Fibroblast of skin of abdomen (primary cell): ENCODE measurements at places on chromosomes 6 and 20.

DNA sequence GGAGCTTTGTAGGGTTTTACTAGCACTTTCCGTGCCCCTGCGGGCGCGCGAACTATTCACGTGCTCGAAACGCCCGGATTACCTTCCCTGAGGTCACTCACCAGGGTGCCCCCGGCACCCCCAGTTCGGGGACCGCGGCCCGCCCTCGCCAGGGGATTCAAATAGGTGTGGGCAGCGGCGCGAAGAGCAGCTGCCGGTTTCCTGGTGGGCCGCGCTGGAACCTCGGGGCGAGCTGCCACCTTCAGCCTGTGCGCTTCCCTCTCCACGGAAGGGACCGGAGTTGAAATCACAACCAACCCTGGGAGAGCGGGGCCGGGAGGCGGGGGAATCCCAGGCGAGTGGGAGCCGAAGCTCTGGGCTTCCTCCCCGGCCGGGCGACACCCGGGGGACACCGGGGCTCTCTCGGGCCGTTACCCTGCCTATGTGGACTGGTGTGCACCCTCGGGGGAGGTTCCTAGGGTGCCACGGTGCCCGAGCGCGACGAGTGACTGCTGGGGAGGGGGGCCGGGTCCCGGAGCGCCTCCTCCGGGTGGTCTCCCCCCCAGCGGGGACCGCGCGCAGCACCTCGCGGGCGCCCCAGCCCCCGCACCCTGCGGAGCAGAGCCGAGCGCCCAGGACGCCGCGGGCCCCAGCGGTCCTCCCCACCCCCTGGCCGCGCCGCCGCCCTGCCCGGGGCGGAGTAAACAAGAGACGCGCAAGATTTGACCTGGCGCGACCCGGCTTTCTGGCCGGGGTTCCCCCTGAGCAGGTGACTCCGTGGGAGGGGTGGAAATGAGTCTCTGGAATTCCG is 2.1 kb upstream of the HIVEP2 start:
- peak; percentile 52 for DNase-seq

DNA sequence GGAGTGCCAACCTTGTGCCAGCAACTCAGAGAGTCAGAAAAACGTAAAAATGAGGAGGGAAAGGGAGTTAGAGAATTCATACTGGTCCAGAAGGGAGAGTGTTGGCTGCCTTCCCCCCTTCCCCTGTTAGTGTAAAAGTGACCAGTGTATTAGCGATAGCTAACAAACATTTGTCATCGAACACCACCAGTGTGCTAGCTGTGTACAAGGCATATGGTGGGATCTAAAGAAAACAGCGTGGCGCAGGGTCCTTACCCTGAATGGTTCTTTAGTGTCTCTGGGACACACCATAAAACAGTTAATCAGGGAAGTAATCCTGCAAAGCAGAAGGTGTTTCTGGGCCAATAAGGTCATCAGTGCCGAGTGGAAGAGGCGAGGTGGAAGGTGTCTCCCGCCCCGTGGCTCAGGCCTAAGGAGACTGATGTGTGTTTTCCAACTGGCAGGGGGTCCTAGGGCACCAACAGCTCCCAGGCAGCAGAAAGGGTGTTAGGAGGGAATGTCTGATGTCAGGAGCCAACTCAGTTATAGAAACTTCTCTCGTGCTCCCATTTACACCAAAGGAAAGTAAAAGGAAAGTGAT is 91.9 kb downstream of the TCP11 start:
- DNase-seq = no peak

GRCh38 chr6:31287619-31288018 is 15.7 kb upstream of the HLA-C start:
- DNase-seq = no peak

DNA sequence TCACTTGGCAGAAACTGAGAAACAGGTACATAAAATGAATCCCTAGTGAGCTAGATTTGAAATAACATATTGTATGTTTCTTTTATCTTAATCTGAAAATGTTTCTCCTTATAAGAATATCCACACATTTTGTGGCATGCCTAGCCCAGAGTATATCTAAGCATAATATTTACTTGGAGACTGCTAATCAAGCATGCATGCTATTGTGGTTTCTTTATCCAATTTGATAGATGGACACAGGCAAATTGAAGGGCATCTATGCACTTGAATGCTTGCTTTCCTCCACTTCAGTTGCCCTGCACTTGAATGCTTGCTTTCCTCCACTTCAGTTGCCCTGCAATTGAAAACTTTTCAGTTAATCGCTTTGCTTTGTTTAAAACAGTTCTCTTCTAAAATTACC is 729.8 kb downstream of the TBC1D32 start:
- DNase-seq = no peak

DNA sequence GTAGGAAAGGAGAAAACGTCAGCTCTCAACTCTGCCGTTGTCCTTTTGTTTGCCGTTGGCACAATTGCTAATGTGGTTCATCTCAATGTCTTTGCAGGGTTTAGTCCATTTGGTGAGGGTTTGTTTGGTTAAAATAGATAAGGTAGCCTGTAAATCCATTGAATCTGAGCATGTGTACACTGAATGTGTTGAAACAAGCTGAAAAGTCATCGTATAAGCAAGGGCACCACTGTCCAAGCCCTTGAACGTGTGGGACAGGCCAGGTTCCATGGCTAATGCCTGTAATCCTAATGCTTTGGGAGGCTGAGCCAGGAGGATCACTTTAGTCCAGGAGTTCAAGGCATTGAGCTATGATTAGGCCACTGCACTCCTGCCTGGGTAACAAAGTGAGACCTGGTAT is 224.7 kb upstream of the PLCB4 start:
- DNase-seq = no peak

- no peak for DNase-seq
Measured at GRCh38 chr6:75748003-75748742, 866 bp upstream of the MYO6 start.

GRCh38 chr20:39243962-39244361 is 281.8 kb downstream of the DHX35 start:
- DNase-seq = no peak

GRCh38 chr6:25431975-25432307 is 152.8 kb downstream of the CARMIL1 start:
- DNase-seq = no peak

- DNase-seq = peak; percentile 48
Measured at GRCh38 chr6:144578385-144579350, 293.5 kb downstream of the UTRN start.

DNA sequence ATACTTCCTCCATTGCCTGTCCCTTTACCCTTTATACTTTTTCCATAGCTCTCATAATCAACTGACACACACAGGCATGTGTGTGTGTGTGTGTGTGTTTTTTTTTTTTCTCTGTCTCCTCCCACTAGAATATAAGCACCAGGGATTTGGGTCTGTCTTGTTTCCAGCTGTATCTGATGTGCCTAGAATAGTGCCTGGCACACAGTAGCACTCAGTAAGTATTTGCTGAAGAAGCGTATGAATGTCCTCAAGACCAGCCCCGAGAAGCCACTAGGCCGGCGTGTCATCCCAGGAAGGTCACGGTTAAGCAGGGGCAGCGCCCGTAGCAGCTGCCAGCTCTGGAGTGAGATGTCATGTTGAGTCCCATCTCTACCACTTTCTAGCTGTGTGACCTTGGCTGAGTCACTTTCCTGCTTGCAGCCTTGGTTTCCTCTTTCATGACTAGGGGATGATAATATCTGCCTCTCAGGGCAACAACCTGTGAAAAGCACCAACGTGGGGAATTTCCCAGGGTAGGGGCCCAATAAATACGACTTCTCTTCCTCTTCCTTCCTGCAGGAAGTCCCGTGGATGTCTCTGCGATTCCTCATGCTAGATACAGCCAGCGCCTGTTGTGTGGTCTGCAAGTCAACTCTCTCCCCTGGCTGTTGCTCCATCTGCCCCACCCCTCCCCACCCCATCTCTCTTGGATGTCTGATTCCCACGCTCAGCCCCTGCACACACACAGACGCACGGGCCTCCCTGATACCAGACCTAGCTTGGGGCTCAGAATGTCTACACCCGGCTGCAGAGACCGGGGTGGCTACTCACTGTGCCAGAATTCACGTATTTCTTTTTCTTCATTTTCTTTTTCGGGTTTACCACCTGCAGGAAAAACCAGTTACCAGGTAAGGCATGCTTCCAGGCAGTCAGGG is 58.1 kb downstream of the RAB44 start:
- DNase-seq = no peak

DNA sequence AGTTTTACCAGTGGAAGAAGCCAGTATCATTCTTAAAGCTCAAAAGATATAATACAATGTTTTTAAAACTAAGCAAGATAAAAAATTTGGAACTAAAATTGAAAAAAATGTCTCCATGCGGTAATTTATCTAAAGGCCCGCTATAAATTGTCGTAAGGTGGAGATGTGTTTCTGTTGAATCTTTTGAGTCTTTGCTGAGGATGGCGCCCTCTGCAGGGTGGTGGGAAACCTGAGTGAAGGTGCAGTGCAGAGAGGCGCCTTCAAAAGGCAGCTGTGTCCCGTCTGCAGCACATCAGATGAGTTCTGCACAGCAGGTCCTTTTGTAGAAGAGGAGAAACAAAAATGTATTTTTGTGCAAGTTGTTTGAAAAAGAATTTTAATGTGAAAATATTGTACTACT is 29.4 kb upstream of the KIF25 start:
- DNase-seq = no peak

DNA sequence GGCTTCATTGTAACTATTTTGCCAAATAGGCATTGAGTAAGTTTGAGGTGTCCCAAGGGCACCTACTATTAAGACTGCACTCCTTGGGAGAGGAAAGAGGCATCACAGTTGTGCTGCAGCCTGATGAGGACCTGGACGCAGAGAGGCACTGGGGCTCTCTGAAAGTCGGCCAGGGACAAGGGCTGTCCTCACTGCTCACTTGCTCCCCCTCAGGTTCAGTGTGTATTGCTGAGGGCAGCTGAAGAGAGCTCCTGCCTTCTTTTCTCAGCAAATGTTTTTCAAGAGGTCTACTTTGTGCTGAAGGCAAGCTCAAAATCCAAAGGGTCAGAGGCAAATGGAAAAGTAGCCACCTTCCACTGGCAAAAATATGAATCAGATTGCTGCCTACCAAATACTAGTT is 331.8 kb downstream of the RIMS1 start:
- peak; percentile 26 for DNase-seq

DNA sequence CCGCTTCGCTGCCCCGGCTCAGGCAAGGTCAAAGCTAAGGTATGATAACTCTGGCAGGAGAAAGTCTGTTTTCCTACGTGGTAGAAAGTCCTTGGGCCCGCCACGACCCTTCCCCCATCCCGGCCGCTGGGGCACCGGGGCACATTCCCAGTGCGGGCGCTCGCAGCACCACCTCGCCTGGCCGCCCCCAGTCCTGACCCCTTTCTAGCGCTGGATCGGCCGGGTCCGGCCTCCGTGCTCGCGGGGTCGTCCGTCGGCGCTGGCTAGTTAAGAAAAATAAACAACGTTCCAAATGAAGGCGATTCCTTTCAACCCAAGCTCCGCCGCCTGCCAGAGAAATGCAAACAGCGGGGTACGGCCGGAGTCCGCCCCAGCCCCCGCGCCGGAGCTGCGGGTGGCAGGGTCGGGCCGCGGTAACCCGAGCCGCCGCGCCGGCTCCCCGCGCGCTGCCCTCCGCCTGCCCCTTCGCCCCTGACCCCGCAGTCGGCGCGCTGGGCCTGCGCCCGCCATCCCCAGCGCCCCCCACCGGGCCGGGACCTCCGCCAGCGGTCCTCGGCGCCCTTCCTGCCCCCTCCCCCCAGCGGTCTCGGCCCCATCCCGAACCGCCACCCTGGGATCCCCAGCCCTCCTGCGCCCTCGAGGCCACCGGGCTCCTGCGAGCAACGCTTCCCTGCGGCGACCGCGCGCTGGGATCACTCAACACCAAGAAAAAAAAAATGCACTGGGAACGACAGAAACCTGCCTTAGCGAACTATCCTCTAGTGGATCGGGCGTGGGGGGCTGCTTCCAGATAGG is 37.6 kb downstream of the NCR2 start:
- no peak for DNase-seq

GRCh38 chr6:117506180-117506835 is 23.8 kb downstream of the DCBLD1 start:
- peak; percentile 67 for DNase-seq

DNA sequence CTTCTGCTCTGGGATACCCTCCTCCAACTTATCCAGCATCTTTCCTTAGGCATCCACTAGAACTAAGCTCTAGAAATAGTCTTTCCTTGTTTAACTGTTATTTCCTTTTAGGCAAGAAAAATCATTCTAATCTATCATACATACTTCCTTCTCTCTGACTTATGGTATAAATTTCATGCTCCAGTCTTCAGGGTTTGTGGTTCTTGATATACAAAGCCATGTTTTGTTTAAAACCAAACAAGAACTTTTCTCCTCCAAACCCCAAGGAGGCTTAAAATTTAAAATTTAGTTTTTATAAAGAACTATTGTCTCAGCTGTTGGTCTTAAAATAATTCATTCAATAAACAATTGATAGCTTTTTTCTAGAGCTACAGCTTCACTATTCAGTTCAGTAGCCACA is 77.2 kb downstream of the CD164 start:
- DNase-seq = no peak

GRCh38 chr6:51725155-51725554 is 362.3 kb downstream of the PKHD1 start:
- DNase-seq = no peak

DNA sequence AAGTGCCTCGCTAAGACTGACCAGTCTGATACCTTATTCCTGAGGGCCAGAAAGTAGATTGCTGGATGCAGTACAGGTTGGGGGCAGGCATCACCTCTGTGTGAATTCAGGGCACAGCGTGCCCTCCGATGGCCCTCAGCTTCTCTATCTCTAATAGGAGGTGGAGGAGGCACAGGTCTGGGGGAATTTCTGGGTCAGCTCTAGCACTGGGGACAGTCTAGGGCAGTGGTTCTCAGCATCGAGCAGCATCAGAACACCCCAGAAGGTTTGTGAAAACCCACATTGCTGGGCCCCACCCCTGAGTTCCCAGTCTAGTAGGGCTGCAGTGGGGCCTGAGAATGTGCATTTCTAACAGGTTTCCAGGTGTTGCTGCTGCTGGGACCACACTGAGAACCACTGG is 166.7 kb downstream of the CDC5L start:
- no peak for DNase-seq
